ENCODE measurements at places on chromosomes 4 and X.
A peak's percentile ranks its signal among the peaks of the same experiment; 100 is the strongest.

DNA sequence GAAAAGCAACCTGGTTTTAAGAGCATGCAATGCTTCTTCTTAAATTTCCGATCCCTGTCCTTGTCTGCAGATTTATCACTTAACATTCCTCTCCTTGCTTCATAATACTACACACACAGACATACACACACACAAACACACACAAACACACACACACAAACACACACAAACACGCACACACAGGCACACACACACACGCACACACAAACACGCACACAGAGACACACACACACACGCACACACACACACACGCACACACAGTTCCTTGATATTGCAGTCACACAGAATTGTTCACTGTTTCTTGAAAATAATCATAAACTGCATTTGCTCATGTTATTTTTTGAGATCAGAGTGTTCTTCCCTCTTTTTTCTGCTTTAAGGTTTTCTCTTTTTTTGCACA is 458.3 kb upstream of the ATOH1 start:
- DNase-seq, result no peak

GRCh38 chr4:153521478-153521877 is 55.3 kb downstream of the TMEM131L start:
- DNase-seq, result no peak

- DNase-seq, result no peak
Observed at GRCh38 chr4:182018691-182019090, 224.5 kb upstream of the TENM3 start.

GRCh38 chr4:147765121-147765529 is 33.2 kb downstream of the ARHGAP10 start:
- no peak for DNase-seq

DNA sequence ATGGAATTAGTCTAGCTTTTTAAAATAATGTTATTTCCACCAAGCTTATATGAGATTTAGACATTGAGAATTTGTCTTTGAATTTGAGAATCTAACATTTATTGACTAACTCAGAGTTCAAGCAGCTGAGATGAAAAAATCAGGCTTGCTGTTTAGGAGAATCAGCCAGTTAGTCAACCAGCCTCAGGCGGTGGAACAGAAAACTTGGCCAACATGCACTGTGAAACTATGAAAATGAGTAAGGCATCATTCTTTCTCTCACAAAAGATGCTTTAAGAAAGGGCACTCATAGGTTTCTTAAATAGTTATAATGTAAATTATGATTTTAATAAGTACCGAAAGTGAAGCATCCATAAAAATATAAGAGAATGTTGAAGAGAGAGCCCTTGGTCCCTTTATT is 84.2 kb downstream of the NFKB1 start:
- no peak for DNase-seq

- no peak for DNase-seq
Observed at GRCh38 chr4:142264961-142265360, 581.1 kb downstream of the INPP4B start.

DNA sequence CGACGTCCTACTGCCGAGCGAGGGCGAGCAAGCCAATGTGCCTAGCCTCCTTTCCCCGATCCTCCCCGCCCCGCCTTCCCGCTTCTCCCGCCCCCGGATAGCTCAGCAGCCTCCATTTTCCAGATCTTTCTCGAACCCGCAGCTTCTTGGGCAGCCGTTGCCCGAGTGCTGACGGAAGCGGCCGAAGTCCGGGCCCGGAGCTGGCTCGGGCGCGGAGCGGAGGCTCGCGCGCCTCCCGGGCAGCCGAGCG is 172 bp upstream of the HSPA4L start:
- DNase-seq, result peak; percentile 8

DNA sequence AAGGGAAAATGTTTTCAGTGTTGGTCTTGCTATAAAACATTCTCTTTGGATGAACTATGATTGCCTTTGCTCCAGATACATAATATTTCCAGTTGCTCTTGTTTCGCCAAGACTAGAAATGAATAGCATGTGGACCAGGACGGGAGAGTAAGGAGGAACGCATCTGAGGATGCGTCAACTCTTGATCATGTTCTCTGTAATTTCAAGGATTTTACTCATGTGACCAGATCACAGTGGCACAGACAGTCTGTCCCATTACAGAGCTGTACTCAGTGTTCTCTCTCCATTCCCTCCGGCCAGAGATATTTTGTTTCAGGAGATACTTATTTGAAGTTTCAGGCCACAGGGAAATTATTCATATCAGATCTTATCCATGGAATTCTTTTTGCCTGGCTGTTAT is 266.6 kb downstream of the MID1IP1 start:
- no peak for DNase-seq

- no peak for DNase-seq
Observed at GRCh38 chrX:133323431-133323830, 91.9 kb downstream of the GPC4 start.

- DNase-seq, result no peak
Observed at GRCh38 chrX:156002507-156002906, 5.0 kb downstream of the IL9R start.

- peak; percentile 16 for DNase-seq
Observed at GRCh38 chr4:102169345-102169744, 175.9 kb downstream of the SLC39A8 start.

DNA sequence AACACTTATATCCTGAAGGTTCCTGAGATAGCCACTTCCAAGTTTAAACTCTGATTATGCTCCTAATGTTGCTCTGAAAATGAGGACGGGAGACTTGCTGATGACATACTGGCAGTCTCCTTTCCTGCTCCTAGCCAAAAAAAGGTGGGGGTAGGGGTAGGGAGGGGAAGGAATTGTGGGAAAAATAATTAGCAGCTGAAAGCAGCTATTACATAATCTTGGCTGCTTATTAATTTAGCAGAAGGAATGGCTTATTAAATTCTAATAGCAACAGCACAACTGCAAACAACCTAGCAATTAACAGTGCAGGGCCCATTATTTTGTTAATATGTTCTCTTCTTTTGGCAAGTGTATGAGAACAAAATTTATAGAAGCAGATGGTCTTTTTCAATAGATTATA is 2.0 kb upstream of the AP1S2 start:
- DNase-seq, result no peak

DNA sequence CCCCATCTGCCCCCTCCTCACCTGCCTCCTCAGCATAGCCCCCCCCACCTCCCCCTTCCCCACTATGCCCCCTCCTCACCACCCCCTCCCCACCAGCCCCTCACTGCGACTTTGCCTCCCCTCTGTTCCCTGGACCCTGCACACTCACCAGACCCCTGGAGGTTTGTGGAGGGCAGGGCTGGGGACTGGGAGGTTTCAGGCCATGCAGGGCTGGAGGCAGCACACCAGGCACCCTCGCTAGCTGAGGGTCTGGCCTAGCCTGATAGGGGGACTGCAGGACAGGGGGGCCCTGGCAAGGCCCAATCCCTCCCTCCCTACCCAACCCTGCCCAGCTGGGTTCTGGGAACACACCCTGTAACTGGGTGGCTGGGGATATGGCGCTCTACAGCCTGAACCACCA is 28.0 kb downstream of the TACC3 start:
- DNase-seq, result no peak

DNA sequence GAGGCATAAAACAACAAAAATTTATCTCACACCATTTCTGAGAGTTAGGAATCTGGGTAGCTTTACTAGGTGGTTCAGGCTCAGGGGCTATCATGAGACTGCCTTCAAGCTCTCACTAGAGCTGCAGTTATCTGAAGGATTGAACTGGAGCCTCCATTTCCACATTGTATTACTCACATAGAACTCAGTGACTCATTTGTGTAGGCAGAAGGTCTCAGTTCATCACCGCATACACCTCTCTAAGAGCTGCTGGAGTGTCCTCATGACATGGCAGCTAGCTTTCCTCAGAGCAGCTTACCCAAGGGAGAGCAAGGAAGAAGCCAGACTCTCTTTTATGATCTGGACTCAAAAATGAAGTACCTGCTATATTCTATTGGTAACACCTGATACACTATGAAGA is 389.2 kb downstream of the IQCM start:
- DNase-seq, result no peak

DNA sequence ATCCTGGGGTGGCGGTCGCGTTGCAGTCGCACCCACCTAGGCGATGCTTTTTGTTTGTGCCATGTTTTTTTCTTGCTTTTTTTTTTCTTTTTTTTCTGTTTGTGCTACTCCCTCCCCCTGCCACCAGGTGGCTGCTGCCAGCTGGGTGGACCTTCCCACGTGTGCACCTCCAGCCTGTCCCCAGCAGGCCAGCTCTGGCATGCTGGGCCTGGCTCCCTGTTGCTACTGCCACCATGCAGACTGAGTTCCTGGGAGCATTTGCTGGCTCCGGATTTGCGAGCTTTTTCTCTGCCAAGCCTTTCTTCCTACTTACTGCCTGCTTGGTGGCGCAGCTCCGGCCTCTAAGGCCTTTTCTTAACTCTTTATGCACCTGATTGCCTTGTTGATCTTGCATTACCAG is 161.2 kb upstream of the WDFY3 start:
- DNase-seq, result no peak

DNA sequence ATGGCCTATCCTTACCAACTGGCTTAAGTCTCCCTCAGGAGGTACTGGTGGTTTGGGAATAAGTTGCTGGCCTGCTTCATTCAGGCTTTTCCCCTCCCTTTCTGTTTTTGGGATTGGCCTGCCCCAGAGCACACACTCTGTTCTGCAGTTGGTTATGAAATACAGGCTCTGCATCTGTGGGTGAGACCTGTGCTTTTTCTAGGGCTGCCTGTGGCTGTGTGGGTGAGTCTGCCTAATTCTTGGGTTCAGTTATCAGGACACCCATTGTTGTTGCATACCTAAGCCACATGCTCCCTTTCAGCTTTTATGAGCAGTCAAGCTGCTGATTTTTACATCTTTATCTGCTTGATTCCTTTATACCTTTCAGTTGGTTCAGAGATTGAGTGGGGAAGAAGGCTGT is 19.0 kb upstream of the CWH43 start:
- no peak for DNase-seq

GRCh38 chrX:52574416-52575275 is 57.8 kb upstream of the XAGE1B start:
- DNase-seq, result no peak

DNA sequence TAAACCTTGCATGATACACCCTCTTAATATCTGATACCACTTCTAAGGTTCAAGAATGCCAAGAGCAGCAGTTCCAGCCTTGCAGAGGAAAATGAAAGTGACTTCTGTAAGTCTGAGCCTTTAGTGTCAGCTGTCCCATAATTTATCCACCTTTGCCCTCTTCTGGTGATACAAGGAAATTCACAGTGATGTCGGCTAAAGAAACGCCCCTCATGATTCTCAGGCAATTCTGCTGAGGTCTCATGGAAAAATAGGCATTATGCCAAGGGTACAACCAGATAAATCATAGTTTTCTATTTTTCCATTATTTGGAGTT is 172.2 kb upstream of the CXCL13 start:
- peak; percentile 8 for DNase-seq

DNA sequence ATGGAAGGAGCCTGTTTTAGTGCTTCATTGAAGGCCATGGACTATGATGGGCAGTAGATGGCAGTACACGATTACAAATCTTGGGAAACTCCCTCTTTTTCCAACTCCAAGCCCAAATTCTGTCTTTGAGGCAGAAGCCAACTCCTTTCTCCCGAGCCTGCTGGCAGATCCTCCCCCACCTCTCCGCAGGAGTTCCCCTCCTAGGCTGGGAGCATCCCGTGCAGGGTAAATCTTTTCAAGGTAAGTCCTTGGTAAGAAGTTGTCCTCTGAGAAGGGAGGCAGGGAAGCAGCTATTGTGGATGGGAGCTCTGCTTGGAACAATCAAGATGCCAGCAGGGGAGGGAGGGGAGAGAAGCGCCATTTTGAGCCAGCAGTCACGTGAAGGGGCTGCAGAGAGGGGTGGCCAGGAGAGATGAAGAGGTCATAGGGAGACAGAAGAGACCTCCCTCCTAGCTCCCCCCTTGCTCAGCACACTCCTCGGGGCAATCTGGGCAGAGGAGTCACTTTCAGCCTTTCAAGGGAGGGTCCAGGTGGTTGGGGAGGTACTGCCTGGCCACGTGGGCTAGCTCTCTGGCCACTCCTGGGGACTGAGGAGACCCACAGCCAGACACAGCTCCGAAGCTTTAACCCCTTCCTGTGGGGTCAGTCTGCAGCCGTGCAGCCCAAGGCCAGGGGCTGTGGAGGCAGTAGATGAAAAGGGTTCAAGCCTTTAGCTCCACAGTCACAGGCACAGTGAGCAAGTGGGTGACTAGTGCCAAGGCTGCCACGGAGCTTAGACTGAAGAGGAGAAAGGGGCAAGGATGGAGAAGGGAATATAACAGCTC is 9.6 kb downstream of the CC2D2A start:
- DNase-seq, result no peak

DNA sequence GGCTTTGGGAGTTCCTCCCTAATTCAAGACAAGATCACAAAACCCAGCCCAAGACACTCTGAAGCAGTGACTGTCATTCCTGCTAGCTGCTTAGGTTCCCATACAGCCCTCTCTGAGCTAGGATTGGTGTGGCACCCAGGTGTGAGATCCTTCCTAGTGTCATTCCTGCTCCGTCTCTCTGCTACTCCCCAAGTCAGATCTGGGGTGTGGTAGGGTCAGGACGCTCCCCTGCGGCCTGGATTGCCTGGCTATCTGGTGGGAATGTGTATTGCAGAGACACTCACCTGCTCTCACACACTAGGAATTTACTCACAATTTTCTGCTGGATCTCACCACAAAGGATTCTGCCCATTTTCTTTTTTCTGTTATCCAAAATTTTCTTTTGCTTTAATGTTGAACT is 560.8 kb upstream of the ATOH1 start:
- no peak for DNase-seq

GRCh38 chr4:7782783-7783182 is 156.9 kb downstream of the AFAP1 start:
- no peak for DNase-seq

- no peak for DNase-seq
Observed at GRCh38 chr4:160485071-160485687, 1382.3 kb downstream of the RAPGEF2 start.

GRCh38 chr4:136476753-136477152 is 1055.5 kb downstream of the PCDH18 start:
- DNase-seq, result no peak

DNA sequence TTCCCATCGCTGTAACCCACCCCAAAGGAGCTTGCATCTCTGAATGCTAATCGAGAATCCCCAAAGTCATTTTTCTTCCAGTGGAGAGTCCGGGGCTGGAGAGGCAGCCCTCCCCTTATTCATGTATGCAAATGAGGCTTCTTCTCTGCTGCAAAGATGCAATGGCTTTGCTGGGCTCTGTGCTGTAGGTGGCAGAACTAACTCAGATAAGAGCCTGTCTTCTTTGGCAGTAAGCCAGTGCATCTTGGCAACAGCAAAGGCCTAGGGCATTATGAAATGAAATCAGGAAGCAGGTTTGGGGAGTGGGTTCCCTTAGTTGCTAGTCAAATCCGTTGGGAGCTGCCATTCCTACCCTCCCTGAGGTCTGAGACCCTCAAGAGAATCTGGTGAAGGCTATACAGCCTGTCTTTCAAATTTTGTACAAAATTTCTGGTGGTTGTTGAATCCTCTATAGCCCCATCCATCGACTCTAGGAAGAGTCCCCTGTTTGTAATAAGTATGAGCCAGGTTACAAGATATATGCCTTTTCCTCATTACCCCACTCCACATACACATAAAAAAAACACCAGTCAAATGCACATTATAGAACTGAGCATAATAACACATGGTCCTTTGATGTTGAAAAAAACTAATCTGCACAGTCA is 290.6 kb upstream of the TAPT1 start:
- no peak for DNase-seq

- no peak for DNase-seq
Observed at GRCh38 chr4:143375326-143376073, 38.8 kb downstream of the GAB1 start.

- no peak for DNase-seq
Observed at GRCh38 chrX:129755779-129756650, 17.2 kb downstream of the XPNPEP2 start.

All from NCI-H187 treated with DMSO at 0.1 percent for 48 hours (cell line).